ENCODE measurements at places on chromosomes 3 and 15.

GRCh38 chr3:97037294-97037943 is 223.0 kb downstream of the EPHA6 start:
- DNase-seq, result no peak

DNA sequence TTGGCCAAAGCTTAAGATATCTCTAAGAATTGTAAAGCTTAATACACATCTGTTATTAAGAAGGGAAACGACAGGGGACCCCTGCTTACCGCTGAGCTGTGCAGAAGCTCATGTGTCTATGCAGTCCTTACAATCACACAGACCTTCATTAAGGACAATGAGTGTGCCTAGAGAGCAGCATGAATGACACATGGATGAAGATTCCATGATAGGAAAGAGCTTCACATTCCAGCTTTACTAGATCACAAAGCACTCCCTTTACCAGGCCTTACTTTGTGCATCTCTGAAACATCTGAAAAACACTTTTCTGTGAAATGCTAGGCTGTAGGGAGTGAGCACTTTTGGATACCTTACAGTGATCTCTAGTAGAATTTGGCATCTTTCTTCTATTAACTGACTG is 32.0 kb downstream of the RNF168 start:
- DNase-seq, result no peak

DNA sequence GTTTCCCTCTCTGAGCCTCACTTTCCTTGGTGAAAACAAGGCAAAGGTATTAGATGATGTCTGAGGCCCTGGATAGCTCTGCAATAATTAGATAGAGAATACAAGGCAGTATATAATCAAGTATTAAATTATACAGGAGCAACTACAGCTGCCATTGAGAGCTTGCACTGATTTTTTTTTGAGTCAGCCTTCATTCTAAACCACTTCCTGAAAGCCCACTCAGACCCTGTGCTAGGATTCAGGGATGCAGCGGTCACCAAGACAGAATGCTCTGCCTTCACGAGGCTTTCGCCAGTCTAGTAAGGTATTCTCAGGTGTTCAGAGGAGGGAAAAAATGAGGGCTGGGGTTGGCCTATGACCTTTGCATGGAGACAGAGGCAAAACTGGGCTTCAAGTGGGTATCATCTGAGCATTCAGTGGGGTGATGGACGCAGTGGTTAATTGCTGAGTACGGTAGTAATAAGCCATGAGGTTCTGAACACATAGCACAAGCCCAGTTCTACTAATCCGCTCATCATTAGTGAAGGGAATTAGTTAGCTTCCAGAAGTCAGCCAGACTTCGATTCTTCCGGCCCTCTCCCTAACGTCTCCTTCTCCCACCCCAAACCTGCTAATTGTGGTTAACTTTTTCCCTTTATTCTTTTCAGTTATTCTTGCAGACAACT is 3.6 kb downstream of the VGLL4 start:
- DNase-seq, result no peak

DNA sequence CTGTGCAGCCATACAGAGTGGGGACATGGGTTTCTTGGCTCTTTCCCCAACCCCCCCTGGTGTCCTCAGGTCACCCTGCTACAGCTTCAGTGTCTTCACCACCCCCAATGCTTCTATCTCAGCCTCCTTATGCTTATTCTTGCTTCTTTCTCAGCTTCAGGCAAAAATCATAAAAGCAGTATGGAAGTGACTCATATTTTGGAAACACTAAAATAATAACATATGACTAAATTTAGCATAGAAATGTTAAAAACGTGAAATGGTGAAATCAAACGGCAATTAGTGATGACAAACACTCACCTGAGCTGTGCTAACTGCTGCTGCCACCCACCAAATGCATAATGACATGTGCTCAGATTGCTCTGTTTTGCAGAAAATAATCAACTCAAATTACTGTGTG is 475.2 kb upstream of the EPHA3 start:
- DNase-seq, result no peak

- DNase-seq, result no peak
These were observed 158.9 kb downstream of the FOXB1 start for GRCh38 chr15:60162968-60163355.

DNA sequence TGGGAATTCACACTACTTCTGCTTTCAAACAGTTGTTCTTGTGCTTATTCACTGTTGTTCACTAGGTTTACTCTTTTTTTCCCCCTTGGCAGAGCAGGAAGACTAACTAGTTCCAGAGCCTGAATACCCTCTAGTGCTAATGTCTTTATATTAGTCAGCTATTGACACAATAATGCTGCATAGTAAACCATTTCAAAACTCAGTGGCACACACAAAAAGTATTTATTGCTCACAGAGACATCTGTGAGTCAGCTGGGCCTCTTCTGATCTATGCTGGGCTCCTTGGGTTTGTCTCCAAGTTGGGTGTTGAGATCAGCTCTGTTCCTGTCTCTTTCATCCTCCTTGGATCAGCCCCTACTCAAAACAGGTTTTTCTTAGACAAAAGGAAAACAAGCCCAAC is 51.1 kb downstream of the RSRC1 start:
- DNase-seq, result no peak

DNA sequence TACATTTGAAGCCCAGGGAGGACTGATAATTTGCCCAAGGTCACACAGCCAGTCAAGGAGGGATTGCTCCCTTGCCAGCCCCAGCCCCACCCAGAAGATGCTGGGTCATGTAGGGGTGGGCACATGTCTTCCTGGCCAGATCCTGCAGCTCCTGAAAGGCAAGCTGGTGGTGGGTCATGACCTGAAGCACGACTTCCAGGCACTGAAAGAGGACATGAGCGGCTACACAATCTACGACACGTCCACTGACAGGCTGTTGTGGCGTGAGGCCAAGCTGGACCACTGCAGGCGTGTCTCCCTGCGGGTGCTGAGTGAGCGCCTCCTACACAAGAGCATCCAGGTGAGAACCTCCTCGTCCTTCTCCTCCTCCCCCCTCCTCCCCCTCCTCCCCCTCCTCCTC is 13.2 kb downstream of the ISG20 start:
- DNase-seq, result no peak

DNA sequence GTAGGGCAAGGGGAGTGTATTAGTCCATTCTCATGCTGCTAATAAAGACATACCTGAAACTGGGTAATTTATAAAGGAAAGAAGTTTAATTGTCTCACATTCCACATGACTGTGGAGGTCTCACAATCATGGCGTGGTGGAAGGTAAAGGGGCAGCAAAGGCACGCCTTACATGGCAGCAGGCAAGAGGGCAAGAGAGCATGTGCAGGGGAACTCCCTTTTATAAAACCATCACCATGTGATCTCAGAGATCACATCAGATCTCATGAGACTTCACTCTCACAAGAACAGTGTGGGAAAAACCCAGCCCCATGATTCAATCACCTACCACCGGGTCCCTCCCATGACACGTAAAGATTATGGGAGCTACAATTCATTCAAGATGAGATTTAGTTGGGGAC is 41.4 kb downstream of the SUMF1 start:
- DNase-seq, result no peak

DNA sequence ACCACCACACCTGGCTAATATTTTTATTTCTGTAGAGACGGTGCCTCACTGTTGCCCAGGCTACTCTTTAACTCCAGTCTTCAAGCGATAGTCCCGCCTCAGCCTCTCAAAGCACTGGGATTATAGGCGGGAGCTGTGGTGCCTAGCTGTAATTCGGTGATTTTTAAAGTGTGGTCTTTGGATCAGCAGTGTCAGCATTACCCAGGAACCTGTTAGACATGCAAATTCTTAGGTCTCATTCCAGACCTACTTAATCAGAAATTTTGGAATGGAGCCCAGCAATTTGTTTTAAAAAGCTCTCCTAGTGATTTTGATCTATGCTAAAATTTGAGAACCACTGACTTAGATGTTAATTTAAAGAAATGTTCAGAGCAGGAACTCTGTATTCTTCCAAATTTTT is 51.9 kb downstream of the GOLM2 start:
- DNase-seq, result no peak

DNA sequence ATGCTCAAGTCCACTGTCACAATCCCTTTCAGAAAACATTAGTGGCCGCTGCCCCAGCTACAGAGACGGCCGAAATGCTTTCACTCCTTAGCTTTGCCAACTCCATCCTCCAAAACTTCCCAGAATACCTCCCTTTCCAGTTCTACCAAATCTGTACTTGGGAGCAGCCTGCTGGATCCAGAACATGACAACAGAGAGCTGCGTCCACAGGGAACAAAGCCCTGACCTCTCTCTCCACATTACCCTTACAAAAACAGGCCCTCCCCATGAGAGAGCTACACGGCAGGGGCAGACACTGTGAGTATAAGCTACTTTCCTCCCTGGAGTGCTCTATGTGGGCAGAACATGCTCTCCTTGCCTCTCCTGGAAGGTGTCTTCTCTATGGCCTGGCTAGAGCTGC is 6.3 kb downstream of the RBM15B start:
- no peak for DNase-seq

DNA sequence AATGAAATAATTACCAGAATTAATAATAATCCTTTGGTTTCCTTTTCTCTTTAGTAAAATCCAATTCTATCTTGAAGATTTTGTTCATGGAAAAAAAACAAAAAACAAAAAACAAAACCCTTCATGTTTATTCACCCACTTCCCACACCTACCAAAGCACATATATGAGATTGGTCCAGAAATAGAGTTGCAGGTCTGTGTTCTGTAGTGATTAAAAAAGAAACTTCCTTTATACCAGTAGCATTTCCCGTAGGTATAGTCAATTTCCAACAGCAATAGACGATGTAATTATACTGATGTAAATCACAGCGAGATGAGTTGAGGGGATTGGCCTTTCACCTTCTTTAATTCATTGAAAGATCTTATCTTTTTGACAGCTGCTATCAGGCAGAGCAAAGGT is 194.6 kb downstream of the SOX2 start:
- no peak for DNase-seq

- no peak for DNase-seq
These were observed 99.0 kb downstream of the MITF start for GRCh38 chr3:69838217-69838616.

GRCh38 chr15:77870195-77871065 is 207.1 kb downstream of the TBC1D2B start:
- no peak for DNase-seq

DNA sequence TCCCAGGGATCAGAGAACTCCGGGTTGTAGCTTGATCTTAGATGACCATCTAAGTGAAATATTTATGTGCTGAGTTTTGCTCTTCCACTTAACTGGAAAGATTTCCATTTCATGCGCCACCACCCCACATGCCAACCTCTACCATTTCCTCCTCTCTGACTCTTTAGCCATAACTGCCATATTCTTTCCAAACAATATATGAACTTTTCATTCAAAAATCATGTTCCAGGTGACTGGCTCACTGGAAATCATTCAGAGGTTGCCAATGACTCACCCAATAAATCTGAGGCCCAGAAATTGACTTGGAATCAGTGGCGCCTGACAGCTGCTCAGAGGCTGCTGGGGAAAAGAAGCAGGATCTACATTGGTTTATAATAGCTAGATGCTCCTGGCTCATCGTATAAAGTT is 31.6 kb upstream of the FAM174B start:
- DNase-seq, result no peak

- no peak for DNase-seq
These were observed 6.8 kb downstream of the PLA2G4F start for GRCh38 chr15:42149493-42150218.

DNA sequence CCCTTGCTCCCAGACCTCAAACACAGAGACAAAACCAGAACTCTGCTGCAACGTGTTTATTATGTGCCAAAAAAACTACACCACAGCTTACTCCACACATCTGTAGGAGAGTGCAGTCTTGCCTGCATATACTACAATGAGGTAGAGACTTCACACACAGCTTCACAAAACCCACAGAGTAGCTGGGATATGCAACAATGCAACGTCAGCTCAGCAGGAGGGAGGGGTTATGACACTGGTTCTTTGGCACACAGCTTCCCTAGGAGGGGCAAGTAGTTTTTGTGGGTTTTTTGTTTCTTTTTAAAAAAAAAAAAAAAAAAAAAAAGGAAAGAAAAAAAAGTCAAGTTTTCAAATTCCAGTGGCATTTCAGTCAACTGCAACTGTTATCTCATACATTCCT is 2.9 kb upstream of the RPS17 start:
- DNase-seq, result no peak

DNA sequence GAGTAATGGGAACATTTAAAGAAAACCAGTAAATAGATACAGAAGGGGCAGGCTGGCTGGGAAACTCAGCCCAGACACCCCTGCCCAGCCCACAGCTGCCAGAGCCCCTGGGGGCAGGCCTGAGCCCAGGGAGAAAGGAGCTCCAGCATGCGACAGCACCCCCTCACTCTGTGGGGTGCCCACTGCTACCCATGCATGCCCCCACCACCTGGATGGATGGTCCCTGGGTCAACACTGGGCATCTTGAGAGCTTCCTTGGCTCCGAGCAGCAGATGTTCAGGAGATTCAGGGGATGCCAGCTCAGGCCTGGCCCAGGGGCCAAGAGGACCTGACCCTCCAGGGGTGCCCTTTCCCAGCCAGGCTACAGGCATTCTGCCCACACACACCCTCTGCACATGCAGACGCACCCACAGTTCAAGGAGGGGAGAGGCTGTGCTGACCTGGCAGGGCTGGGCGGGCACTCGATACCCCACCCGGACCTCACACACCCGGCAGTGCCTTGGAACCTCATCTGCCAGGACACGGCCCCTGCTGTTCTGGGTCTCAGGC is 31.5 kb downstream of the PTH1R start:
- DNase-seq, result peak; percentile 93

- DNase-seq, result no peak
These were observed 22.8 kb downstream of the IL17RD start for GRCh38 chr3:57142411-57142723.

DNA sequence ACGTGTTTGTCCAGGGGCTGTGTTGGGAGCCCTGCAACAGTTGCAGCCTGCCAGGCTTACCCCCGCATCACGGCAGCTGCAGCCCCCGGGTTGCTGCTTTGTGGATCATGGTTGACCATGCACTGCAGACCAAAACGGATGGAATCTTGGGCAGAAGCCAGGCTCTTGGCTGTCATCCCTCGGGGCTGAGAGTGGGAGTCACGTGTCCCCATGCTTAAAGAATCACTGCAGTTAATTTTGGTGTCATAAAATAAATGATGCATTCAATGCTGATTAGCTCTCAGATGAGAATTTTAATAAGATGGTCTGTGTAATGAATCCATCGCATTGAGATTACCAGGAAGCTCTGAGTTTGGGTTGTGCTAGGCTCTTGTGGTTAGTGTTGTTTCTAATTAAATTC is 115.6 kb downstream of the CHDH start:
- DNase-seq, result peak; percentile 43

DNA sequence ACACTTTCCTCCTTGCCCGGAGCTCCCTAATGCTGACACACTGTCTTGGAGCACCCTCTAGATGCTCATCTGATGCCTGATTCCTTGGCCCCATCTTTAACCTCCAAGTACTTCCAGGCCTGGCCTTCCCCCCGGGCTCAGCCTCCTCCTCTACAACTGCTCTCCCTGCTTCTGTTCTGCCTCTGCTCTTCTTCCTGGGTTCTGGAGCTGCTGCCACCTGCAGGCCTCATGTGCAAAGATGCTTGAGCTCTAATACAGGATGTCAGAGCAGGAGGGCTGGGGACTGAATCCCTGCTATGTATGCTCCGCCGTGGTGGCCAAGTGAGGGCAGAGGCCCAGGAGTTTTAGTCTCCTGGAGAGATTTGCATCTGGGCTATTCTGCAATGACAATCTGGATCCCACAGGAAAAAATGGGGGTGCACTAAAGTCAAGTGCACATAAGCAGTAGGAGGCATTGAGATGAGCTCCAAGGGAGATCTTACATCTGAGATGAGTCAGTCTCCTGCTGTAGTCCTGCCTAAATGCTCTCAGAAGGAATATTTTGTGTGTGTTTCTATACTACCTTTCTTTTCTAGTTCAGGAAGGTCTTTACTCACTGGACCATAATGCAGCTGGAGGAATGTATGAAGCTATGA is 296.3 kb downstream of the UACA start:
- DNase-seq, result peak; percentile 46
